ENCODE measurements at places on chromosomes 6 and 20.

GRCh38 chr6:66735106-66735890 lies 1028.3 kb upstream of the EYS start:
- DNase-seq: no peak

GRCh38 chr6:2034256-2034655 lies 211.1 kb downstream of the GMDS start:
- no peak for DNase-seq

GRCh38 chr20:20331817-20332216 lies 36.1 kb upstream of the INSM1 start:
- no peak for DNase-seq

DNA sequence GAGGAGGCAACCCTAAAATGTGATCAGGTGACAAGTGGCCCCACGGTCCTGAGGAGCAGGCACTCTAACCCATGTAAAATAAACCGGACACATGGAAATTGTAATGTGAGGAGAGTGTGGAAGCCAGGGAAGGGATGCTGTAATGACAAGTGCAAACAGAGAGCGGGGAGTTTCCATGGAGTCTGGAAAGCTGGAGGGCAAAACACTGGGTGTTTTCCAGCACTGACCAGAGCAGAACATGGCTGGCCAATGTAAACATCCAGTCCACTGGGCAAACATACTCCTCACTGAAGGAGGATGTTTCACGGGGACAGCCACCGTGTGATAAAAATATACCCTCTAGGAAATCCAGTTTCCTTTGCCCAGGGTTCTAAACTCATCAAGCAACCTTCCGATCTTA lies 219.0 kb upstream of the JARID2 start:
- DNase-seq: no peak

- no peak for DNase-seq
These were observed 81.2 kb downstream of the PREP start for GRCh38 chr6:105321728-105322127.

DNA sequence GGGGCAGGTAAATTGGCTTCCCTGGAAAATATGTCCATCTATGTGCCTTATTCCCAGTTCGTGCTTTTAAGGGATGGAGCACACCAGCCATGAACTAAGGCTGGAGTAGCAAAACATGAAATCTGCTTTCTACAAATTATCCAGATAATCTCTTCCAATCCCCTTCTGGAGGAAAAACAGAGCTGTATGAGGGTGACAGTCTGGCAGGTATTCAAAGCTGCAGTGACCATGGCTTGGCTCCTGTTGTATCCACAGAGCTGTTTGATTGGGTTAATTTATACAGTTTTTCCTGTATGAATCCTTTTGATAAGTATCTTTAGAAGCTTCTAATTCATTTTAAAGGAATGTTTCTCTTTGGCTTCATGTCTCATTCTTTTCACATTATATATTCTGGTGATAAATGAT lies 144.4 kb downstream of the AIG1 start:
- no peak for DNase-seq

- DNase-seq: no peak
These were observed 14.3 kb upstream of the CDH22 start for GRCh38 chr20:46322641-46323040.

- no peak for DNase-seq
These were observed 215.0 kb upstream of the SHLD1 start for GRCh38 chr20:5535125-5535756.

DNA sequence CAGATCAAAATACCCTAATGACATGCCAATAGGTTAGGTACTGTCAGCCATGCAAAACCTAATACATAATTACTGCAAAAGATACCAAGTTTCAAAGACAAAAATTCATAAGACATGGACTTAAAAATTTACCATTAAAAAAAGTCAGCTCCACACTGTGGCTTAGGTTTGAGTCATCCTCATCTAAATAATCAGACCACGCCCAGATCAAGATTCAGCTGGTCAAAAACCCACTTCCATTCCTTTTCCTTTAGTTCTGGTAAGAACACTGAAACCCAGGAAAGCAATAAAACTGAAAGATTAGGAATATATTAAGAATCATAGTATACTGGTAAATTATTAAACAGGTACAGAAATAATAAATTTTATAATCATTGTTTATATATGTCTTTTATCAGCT lies 81.0 kb upstream of the ASF1A start:
- no peak for DNase-seq

DNA sequence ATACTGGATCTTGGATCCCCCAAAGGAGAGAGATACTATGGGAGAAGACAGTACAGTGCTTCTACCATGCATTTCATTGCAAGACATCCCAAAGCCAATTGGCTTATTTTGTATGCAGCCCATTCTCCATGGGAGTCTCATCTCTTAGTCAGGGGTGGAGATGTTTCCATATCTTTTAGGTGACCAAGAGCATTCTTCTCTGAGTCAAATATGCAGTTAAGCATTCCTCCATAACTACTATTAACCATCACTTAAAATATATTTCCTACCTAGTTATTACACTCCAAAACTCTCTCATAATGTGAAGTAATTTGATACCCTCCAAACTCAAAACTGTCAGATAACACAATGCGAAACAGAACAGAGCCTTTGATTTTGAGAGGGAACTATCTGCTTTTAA lies 542.6 kb downstream of the HDGFL1 start:
- no peak for DNase-seq

- DNase-seq: no peak
These were observed 88.3 kb upstream of the COL21A1 start for GRCh38 chr6:56335726-56336125.

DNA sequence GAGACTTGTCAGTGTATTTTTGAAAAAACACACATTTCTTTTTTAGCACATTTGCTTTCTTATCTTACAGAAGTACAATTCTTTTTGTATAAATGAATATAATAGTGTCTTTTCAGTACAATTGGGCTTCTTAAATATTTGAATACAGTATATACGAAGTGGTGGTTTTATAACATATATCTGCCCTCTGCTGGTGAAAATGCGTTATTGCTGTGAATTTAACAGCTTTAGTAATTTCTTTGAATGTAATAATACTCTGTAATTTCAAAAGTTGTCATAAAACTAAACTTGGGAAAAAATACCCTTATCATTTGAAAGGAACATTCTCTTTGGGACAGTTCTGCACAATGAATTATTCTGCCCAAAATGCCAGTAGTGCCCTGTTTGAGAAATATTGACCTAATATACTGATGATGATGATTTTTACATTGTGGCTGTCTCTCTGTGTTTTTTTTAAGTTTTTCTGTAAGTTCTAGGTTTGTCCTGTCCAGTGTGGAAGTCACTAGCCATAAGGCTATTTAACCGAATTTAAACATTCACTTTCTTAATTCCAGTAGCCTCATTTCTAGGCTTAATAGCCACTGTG lies 19.0 kb downstream of the SMAP1 start:
- no peak for DNase-seq

DNA sequence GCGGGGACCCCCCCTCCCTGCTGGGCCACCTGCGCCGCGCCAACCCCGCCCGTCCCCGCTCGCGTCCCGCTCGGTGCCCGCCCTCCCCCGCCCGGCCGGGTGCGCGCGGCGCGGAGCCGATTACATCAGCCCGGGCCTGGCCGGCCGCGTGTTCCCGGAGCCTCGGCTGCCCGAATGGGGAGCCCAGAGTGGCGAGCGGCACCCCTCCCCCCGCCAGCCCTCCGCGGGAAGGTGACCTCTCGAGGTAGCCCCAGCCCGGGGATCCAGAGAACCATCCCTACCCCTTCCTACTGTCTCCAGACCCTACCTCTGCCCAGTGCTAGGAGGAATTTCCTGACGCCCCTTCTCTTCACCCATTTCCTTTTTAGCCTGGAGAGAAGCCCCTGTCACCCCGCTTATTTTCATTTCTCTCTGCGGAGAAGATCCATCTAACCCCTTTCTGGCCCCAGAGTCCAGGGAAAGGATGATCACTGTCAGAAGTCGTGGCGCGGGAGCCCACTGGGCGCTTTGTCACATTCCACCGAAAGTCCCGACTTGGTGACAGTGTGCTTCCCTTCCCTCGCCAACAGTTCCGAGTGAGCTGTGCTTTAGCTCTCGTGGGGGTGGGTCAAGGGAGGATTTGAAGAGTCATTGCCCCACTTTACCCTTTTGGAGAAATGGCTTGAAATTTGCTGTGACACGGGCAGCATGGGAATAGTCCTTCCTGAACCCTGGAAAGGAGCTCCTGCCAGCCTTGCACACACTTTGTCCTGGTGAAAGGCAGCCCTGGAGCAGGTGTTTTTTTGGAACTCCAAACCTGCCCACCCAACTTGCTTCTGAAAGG lies 2.1 kb downstream of the VEGFA start:
- peak; percentile 62 for DNase-seq
